Fibroblast of the aortic adventitia (primary cell): ENCODE measurements at places on chromosomes 1 and 21.

- no peak for DNase-seq
Observed at GRCh38 chr1:241749945-241750695, 97.9 kb upstream of the EXO1 start.

- peak; percentile 34 for DNase-seq
Observed at GRCh38 chr1:195981448-195982139, 626.6 kb downstream of the KCNT2 start.

DNA sequence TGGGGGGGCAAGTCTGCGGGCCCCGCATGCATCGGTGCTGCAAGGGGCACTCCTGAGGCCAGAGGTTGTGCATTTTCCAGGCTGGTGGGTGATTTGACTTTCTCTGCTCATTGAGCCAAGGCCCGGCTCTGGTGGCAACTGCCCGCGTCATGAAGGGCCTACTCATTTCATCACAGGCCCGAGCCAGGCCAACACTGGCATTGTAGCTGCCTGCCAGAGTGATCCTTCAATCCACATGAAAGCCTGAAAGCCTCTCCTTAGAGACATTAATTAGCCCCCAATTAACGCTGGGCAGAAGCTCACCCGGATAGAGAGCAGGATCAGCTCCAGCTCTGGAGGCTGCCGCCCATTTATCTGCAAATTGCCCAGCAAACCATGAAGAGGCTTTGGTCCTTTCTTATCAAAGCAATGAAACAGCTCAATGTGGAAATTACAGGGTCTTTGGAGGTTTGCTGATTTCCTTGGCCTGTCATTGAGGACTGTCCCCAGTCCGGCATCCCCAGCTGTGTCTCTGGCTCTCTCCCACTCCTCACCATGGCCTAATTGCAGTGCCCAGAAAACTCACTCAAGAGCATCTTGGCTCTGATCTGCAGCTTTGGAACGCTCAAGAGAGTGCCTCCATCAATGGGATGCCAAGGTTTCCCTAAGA is 50.4 kb upstream of the STUM start:
- no peak for DNase-seq

GRCh38 chr1:22143065-22144033 is at the start of gene WNT4:
TSS of gene WNT4 (minus strand) at chr1:22143097. CDS start at chr1:22142922, 175 bp downstream.
- DNase-seq = no peak

- no peak for DNase-seq
Observed at GRCh38 chr1:117759535-117759934, 153.7 kb downstream of the TENT5C start.

- DNase-seq = no peak
Observed at GRCh38 chr21:37208056-37208721, 58.9 kb downstream of the VPS26C start.
